ENCODE measurements at places on chromosomes 3 and 15.

DNA sequence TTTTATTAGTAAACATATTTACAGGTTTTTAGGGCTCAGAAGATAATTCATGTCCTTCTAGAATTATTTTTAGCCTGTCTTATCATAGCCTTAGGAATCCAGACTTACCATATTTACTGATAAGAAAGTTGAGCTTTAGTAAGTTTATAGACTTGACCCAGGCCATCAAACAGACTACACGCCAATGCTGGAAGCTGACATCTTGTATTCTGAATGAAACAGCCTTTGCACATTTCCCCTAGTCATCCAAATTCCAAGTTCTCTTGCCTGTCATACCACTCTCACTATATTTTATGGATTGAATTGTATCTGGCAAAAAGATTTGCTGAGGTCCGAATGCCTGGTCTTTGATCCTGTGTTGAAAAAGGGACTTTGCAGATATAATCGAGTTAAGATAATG is 58.6 kb downstream of the DRD3 start:
- DNase-seq: no peak

DNA sequence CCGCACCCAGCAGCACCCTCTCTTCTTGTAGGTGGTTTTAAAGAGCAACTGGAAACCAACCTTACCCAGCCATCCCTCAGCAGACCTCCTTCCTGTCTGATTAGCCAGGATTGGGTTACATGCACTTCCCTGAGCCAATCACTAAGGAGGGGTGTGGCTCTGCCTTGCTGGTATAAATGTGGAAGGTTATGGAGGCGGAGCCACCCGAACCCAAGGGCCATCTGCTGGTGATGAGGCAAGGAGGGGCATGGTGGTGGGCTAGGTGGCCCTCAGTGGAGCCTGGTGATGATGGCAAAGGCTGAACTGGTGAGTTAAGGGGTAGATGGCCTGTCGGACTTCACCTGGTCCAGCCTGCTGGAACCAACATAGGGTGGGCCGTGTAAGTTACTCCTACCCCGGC is 39.8 kb downstream of the CCDC33 start:
- DNase-seq: no peak

DNA sequence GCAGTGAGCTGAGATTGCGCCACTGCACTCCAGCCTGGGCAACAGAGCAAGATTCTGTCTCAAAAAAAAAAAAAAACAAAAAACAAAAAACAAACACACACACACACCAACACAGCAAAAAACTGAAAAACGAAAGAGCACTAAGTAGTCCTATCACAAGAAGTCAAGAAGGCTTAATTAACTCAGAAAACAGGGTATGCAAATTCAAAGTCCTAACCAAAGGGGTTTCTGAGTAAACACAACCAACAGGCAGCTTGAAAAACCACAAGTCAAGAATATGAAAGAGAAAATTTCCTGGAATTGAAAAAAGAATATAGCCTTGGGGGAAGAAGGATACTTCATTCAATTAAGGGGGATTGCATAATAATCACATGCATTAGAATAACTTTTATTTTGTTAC is 37.7 kb upstream of the PARP14 start:
- DNase-seq: no peak

GRCh38 chr15:63948971-63949370 is 97.3 kb downstream of the DAPK2 start:
- no peak for DNase-seq

DNA sequence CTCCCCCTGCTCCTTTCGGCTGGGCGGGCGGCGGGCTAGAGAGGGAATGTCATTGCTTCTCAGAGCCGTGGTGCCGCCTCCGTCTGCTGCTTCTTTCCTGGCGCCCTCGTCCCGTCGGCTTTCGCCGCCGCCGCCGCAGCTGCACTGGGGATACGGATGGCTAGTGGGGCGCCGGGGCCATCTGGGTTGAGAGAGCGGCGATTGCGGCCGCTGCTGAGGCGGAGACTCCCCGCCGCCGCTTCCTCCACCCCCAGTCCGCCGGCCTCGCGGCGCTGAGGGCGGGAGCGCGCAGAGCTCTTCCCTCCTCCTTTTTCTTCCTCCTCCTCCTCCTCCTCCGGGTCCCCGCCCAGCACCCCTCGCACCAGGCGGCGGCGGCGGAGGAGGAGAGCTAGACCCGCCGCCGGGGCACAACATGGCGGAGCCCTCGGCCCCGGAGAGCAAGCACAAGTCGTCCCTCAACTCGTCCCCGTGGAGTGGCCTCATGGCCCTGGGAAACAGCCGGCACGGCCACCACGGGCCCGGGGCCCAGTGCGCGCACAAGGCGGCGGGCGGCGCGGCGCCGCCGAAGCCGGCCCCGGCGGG is at the start of gene STT3B:
STT3B (plus strand) TSS at position 339 of the 582 bp plus-strand sequence; CDS start at position 413, 74 bp downstream.
- DNase-seq: peak; percentile 88

GRCh38 chr3:26449996-26450395 is 172.6 kb upstream of the LRRC3B start:
- DNase-seq: no peak

DNA sequence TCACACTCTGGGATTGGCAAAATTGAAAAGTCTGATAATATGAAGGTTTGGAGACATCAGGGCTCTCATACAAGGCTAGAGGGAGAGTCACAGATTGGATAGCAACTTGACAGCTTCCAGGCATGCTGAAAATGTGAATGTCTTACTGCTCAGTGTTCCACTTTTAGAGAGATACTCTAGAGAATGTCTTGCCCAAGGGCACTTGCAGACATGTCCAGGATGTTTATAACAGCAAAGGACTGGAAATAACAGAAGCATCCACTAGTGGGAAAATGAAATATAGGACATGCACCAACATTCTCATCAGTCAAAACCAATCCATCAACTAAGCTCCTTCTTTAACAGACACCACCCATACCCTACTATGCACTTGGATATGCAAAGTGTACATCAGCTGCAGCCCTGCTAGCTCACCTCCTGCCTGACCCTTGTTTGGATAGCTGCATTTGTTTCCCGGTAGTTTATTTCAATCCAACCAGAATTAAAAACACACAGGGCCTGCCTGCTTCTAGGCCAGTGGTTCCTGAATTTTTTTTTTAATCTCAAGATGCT is 101.6 kb upstream of the ARHGEF3 start:
- no peak for DNase-seq

DNA sequence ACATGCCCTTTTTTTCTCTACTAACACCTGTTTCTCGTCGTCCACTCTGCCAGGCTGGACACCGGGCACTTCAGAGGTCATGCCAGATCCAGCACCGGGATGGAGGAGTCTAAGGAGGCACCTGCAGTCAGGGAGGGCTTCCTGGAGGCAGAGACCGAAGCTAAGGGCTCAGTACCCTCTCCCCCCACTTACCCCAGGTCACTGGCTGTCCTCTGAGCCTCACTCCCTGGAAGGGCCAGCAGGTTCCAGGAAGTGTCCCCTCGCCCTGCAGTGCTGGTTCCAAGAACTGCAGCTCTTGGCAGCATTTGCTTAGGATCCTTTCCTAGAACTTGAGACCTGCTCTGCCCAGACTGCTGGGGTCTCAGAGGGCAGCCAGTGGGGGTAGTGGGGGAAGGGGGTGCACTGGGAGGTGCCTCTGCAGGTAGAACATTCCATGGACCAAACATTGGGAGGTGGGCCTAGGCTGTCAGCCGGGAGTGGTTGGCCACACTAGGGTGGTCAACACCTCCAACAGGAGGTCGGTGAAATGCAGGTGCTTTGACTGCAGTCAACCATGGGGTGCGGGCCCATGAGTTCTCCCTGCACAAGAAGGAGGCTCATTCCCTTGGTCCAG is 11.3 kb downstream of the CISH start:
- no peak for DNase-seq

- no peak for DNase-seq
These were observed 41.8 kb downstream of the IL5RA start for GRCh38 chr3:3068358-3068881.

- peak; percentile 40 for DNase-seq
These were observed 23.1 kb upstream of the HERC1 start for GRCh38 chr15:63856711-63857460.

DNA sequence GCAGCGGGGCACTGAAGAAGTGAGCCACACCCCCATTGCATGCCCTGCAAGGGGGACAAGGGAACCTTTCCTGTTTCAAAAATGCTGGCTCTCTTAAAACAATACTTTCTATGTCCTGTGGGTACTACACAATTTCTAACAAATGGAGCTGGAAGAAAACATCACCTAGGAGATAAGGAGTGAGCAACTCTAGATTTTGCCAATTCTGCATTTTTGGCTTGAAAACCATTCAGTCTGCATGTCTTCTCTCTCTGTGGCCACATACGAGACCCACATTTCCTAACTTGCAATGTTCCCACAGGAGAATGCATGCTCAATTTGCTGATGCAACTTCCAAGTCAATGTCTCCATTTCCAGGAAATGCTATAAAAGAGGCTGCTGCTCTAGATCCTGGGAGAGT is 662.0 kb downstream of the SQOR start:
- no peak for DNase-seq

- DNase-seq: peak; percentile 96
These were observed 514 bp downstream of the MBNL1 start for GRCh38 chr3:152269056-152269830.

DNA sequence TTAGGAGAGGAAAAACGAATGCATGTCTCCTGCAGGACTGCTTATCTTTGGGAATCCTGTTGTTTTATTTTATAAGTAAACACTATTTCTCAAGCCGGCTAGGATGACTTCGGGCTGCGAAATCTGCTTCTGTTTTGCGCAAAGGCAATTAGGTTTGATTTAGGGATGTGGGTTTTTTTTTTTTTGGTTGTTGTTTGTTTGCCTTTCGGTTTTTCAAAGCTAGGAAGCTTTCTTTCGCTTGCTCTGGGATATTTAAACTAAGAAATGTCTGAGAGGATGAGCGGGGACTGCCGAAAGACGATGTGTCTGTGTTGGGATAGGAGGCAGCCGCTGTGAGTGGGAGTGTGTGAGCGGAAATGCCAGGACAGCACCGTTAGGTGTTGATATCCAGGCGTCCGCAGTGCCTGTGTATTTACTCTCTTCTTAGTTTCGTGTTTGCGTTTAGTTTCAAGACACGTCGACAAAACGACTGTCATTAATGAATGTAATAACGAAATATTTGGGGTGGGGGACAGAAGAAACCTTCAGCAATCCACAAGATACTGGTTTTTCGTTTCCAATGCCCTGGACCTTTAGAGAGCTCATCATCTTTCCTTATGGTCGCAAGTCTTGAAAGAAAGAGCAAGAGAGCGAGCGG is 604 bp downstream of the ISL2 start:
- peak; percentile 20 for DNase-seq
